T-cell (primary cell): ENCODE measurements at places on chromosomes 7 and 10. TPM values are rescaled to one million over a fixed set of nuclear protein-coding genes. Genes with fewer than 3 reads are reported as not detected.

TMEM176A gene
- total RNA-seq, result not detected

OR2A1 gene
- total RNA-seq, result not detected

GCK gene
- 0.45 TPM for total RNA-seq

LBX1 gene
- not detected for total RNA-seq

ZNF853 gene
- total RNA-seq, result 5.6 TPM

IRF5 gene
- 6.6 TPM for total RNA-seq

CAV1 gene
- total RNA-seq, result 1.0 TPM

IFIT2 gene
- 6.6 TPM for total RNA-seq

MGAM2 gene
- total RNA-seq, result not detected

ASIC3 gene
- 16.0 TPM for total RNA-seq

TSPAN13 gene
- 1.1 TPM for total RNA-seq

VPS37D gene
- total RNA-seq, result 0.57 TPM

TMEM178B gene
- total RNA-seq, result 0.18 TPM

SRGN gene
- total RNA-seq, result 170 TPM

SKIDA1 gene
- 0.30 TPM for total RNA-seq

TMEM106B gene
- 37.3 TPM for total RNA-seq

TMEM213 gene
- total RNA-seq, result not detected

NKX1-2 gene
- not detected for total RNA-seq

JCAD gene
- 0.06 TPM for total RNA-seq

TEX47 gene
- total RNA-seq, result not detected

HYAL4 gene
- not detected for total RNA-seq

SVOPL gene
- total RNA-seq, result not detected

EN2 gene
- total RNA-seq, result not detected

LRRC61 gene
- total RNA-seq, result 16.6 TPM

OR9A2 gene
- total RNA-seq, result not detected

DNTT gene
- total RNA-seq, result 0.38 TPM
